ENCODE measurements at places on chromosomes 3 and 15. TPM values are rescaled to one million over a fixed set of nuclear protein-coding genes. Genes with fewer than 3 reads are reported as not detected.

DNA sequence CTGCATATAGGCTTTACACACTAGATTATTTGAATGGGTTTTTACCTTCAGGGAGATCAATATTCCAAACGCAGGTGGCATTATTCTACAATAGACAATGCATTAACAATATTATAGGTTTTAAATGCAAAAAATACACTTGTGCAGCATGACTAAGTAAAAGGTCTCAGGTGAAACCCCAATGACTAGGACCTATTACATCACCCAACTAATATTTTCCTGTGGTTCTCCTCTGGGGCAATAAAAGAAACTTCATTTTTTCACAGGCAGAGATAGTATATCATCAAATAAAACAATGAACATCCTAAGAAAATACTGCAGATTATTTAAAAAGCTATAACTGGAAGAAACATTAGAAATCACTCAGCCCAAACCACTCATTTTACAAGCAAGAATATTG lies 375.3 kb downstream of the ROBO1 start:
- DNase-seq = no peak

DNA sequence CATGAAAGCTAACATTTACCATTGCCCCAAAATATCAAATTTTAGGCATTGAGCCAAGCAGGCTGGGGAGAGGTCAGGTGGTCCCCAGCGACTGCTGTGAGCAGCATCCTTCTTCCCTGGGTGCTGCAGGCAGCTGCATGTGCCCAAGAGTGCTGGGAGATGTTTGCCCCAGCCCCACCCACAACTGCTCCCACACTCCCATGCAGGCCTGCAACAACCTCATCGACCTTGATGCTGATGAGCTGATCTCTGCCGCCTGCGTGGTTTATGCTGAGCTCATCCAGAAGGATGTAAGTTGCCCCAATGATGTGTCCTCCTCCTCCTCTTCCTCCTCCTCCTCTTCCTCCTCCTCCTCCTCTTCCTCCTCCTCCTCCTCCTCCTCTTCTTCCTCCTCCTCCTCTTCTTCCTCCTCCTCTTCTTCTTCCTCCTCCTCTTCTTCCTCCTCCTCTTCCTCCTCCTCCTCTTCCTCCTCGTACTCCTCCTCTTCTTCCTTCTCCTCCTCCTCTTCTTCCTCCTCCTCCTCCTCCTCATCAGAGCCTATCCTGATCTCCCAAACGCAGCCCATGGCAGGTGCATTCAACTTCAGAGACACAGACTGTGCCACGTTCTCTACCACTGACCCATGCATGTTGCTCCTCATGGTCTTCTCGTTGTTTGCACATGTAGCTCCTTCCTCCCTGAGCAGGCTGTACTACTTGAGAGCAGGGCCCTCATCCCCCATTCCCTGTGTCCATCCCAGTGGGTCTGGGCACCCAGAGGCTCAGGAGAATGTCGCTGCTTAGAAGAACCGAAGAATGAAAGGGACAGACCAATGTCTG lies 15.1 kb downstream of the TBC1D21 start:
- no peak for DNase-seq

DNA sequence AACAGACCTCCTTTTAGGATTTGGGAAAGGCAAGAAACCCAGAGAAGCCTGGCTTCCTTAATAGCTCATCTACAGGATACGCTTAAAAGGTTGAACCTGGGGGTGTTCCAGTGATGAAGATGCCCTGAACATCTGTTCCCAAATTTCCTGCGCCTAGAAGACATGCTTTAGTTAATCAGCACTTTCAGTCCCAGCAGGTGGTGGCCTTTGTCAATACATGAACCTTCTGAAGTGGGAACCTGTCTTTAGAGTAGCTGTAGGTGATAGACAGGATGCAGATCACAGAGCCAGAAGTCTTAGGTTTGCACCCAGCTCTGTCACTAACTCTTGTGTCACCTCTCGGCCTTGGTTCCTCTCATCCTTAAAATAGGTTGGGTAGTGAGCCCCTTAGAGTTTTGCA lies 149.7 kb upstream of the SYNPR start:
- no peak for DNase-seq

- DNase-seq = peak; percentile 38
Measured at GRCh38 chr15:39028069-39028468, 463.5 kb upstream of the RASGRP1 start.

GRCh38 chr15:89446255-89446891 lies 50.0 kb downstream of the RHCG start:
- no peak for DNase-seq

DNA sequence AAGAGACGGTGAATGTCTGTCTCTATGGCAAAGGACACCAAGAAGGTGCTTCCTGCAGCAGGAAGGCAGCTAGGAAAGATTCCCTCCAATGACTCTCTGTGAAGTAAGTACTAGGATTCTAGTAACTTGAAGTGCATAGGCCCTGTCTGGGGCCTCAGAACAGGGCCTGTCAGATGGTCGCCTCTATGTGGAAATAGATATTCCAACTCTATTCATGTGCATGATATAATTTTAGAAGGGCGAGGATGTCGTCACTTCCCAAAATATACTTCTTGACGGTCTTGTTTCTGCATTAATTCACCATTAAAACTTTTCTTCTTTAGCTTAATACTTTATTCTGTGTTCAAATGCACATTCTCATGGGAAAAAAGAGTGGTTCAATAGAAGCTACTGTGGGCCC lies 167.0 kb downstream of the TLE3 start:
- DNase-seq = no peak

GRCh38 chr3:27253831-27254230 lies 115.4 kb downstream of the NEK10 start:
- peak; percentile 75 for DNase-seq

The AMIGO3 gene
- 1.0 TPM for total RNA-seq

The LINS1 gene
- 12.7 TPM for total RNA-seq

The SUSD5 gene
- 1.7 TPM for total RNA-seq

The THAP10 gene
- total RNA-seq = 2.0 TPM

The RASGRP1 gene
- total RNA-seq = 0.37 TPM

The FANCD2 gene
- total RNA-seq = 37.2 TPM

The GP9 gene
- not detected for total RNA-seq
